K562 (cell line): ENCODE measurements at places on chromosomes 7 and 10. TPM values are rescaled to one million over a fixed set of nuclear protein-coding genes. Genes with fewer than 3 reads are reported as not detected.
A peak's percentile ranks its signal among the peaks of the same experiment; 100 is the strongest.

DNA sequence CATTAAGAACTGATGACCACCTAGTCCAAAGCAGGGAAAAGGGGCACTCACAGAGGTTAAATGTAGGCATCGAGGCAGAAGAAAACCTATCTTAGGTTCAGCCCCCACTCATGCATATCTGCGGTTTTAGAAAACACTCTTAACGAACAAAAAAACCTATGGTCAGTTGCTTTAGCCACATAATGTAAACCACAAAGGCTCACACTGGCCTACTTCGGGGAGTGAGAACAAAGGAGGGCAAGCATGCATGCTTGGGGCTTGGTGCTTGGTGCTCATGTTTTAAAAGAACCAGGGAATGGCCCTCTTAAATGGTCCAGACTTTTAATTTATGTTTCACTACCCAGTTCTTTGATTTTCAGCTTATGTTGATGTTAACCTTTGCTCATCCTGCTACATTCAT lies 14.2 kb downstream of the INSYN2A start:
- no peak overlapping the region for H3K27ac ChIP-seq
- no peak for DNase-seq
- no peaks in the 10 kb centered on the region for H3K36me3 ChIP-seq

The OR9A2 gene
- not detected in 2 replicates for total RNA-seq

The FAM25C gene
- total RNA-seq = not detected in 2 replicates

GRCh38 chr7:150961510-150962289 lies 16.4 kb downstream of the KCNH2 start:
- H3K27me3 ChIP-seq = no peaks in the 10 kb centered on the region
- no peak overlapping the region for H3K4me3 ChIP-seq
- peak; percentile 92 for DNase-seq
- peak overlapping the region; percentile 99 for H3K27ac ChIP-seq

The NUTM2E gene
- 0.09 and 0.20 TPM in 2 replicates for total RNA-seq

GRCh38 chr7:74051629-74052410 lies 23.8 kb downstream of the ELN start:
- H3K27ac ChIP-seq = no peak overlapping the region
- peak; percentile 82 for DNase-seq
- H3K27me3 ChIP-seq = peaks cover 8% of the 10 kb centered on the region; the same call in 2 of the 3 replicates

The CUZD1 gene
- total RNA-seq = 1.3 and 1.5 TPM in 2 replicates

DNA sequence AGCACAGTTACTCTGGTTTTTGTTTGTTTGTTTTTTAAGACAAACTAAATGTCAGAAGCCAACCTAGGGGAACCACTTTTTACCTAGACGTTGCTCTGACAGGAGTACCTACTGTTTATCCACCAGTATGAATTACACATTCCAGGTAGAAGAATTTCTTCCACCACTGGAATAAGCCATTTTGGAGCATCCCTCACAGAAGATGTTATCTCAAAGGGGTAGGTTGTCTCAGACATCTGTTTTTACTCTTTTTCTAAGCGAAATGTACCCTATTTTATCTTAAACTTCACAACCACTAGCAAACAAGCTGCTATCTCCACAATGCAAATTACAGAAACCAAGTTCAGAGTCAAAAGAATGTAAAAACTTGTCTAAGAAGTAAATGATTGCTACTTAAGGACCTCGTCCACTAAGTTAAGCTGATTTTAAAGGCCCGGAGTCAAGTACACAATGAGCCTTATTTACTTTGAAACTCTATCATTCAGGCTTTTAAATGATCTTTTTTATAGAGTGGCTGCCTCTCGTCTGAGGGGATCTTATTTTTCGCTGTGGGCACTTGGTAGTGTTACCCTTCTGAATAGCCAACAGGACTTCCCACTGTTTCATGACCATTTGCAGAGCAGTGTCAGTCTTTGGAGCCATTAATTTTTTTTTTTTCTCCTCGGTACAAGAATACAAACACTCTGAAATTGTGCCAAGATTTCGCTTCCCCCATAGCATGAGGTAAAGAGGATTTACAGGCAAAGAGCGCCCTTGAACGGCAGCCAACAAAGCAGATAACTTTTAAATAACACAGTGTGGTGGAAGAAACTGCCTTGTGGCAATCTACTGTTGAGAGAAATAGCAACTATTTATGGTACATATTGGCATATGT lies 15.7 kb upstream of the ARMC3 start:
- no peak overlapping the region for H3K4me3 ChIP-seq
- no peaks in the 10 kb centered on the region; the same call in 2 of the 3 replicates for H3K4me1 ChIP-seq
- DNase-seq = no peak
- H3K27me3 ChIP-seq = no peaks in the 10 kb centered on the region

The ZNF467 gene
- total RNA-seq = 14.2 and 16.2 TPM in 2 replicates

GRCh38 chr7:139720705-139721231 lies 57.0 kb downstream of the HIPK2 start:
- H3K36me3 ChIP-seq = peaks cover 11% of the 10 kb centered on the region; the same call in 2 of the 3 replicates
- H3K27me3 ChIP-seq = no peaks in the 10 kb centered on the region; the same call in 2 of the 3 replicates
- no peak overlapping the region for H3K27ac ChIP-seq
- H3K4me3 ChIP-seq = no peak overlapping the region
- DNase-seq = no peak
- no peaks in the 10 kb centered on the region for H3K4me1 ChIP-seq

DNA sequence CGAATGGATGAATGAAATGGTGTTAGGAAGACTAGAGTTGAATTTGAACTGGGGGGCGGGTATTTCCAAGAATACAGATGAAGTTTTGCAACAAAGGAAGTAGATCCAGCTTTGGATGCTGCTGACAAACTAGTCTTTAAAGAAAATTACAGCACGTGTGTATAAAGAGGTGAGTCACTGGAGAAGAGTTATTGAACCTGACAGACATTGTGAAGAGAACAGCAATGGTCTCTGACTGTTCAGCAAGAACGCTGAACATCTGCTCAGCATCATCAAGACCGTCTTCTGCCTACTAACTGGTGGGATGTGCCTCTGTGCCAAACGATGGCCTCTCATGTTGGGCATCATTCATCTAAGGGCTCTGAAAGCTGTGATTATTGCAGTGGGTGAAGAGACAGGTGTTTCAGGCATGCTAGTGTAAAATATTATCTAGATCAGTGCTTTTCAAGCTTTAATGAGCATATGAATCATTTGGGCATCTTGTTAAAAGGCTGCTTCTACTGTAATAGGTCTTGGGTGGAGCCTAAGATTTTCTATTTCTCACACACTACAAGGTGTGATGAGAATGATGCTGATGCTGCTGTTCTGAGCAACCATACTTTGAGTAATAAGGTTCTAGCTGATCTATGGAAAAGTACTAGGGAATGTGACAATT lies 291.3 kb downstream of the PTEN start:
- no peak for DNase-seq
- H3K36me3 ChIP-seq = no peaks in the 10 kb centered on the region
- no peaks in the 10 kb centered on the region for H3K4me1 ChIP-seq

- no peak overlapping the region for H3K4me3 ChIP-seq
- H3K27ac ChIP-seq = no peak overlapping the region
- no peaks in the 10 kb centered on the region for H3K4me1 ChIP-seq
- H3K27me3 ChIP-seq = no peaks in the 10 kb centered on the region
- H3K36me3 ChIP-seq = no peaks in the 10 kb centered on the region
These were observed 219.5 kb upstream of the CSTF2T start for GRCh38 chr10:51918884-51919325.

The KCNMA1 gene
- 0.27 and 0.95 TPM in 2 replicates for total RNA-seq

The SFXN4 gene
- 44.9 and 46.0 TPM in 2 replicates for total RNA-seq

The ANKRD61 gene
- not detected in 2 replicates for total RNA-seq

DNA sequence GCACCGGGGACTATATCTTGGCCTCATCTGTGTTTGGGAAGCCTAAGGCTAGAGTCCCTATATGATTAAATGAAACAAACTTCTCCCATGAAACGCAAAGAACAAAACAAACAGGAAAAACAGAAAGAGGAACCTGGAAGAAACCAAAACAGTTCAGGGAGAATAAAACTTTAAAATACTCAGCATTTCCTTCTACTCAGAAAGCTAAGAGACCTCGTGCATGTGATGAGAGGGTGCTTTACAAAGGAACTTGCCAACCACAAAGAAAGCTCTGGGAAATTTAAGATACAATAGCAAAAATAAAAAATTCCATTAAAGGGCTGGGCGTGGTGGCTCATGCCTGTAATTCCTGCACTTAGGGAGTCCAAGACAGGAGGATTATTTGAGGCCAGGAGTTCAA lies 6.9 kb downstream of the PILRA start:
- peaks cover 5% of the 10 kb centered on the region; the same call in 1 of the 2 replicates for H3K4me1 ChIP-seq
- H3K4me3 ChIP-seq = no peak overlapping the region
- no peaks in the 10 kb centered on the region for H3K27me3 ChIP-seq
- no peak for DNase-seq

The C10orf62 gene
- not detected in 2 replicates for total RNA-seq

- no peak overlapping the region for H3K4me3 ChIP-seq
- DNase-seq = no peak
- no peaks in the 10 kb centered on the region for H3K4me1 ChIP-seq
- no peak overlapping the region for H3K27ac ChIP-seq
- peaks cover 3% of the 10 kb centered on the region; the same call in 2 of the 3 replicates for H3K27me3 ChIP-seq
These were observed 67.1 kb downstream of the C10orf143 start for GRCh38 chr10:130043491-130043890.

DNA sequence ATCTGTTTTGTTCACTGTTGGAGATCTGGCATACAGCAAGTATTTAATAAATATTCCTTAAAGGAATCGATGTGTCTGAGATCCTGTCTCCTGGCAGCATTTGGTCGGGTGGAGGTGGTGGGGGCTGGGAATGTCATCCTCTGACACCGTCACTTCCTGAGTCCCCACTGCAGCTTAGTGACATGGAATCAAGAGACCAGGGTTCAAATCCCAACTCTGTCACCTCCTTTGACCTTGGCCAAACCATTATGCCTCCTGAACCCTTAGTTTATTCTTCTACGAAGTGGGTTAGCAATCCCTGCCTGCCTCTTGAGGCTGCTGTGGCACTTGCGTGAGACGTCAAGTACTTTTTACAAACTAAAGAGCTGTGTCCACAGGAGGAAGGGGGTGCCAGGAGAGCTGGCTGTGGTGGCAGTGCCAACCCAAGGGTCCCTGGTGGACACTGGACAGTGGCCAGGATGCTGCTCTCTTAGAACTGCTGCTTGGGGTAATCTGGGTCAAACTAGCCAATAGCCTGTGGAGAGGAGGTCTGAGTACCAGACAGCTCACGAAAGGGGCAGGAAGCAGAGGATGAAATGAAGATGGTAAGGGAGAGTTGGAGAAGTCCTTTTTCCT lies 8.0 kb upstream of the ZMIZ1 start:
- H3K4me3 ChIP-seq = no peak overlapping the region
- peaks cover 6% of the 10 kb centered on the region; the same call in 2 of the 3 replicates for H3K4me1 ChIP-seq
- H3K27me3 ChIP-seq = no peaks in the 10 kb centered on the region; the same call in 2 of the 3 replicates
- H3K27ac ChIP-seq = no peak overlapping the region
- H3K36me3 ChIP-seq = no peaks in the 10 kb centered on the region
- DNase-seq = no peak

The FAM237B gene
- not detected in 2 replicates for total RNA-seq

GRCh38 chr7:80134115-80134535 lies 506 bp upstream of the GNAI1 start:
- DNase-seq = no peak
- H3K27ac ChIP-seq = no peak overlapping the region
- H3K4me1 ChIP-seq = no peaks in the 10 kb centered on the region
- no peaks in the 10 kb centered on the region for H3K27me3 ChIP-seq
- H3K36me3 ChIP-seq = no peaks in the 10 kb centered on the region
- no peak overlapping the region for H3K4me3 ChIP-seq

DNA sequence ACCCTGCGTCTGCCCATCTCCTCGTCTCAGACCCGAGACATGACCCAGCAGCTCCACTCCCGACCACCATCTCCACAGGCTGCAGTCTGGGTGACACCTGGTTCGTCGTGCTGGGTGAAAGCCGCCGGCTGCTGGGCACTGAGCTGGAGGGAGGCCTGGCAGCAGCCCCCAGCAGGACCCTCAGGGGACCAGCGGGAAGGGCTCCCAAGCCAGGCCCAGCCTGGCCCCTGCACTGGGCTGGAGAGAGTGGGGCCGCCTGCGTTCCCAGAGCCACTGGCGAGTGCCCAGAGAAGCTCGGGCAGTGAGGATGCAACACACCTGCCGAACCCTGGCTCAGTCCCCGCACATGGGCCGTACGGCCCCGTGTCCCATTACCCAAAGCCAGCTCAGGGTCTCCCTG lies 21.3 kb downstream of the CFAP46 start:
- H3K27ac ChIP-seq = no peak overlapping the region
- H3K27me3 ChIP-seq = peaks cover 2% of the 10 kb centered on the region; the same call in 1 of the 3 replicates
- H3K36me3 ChIP-seq = no peaks in the 10 kb centered on the region

- DNase-seq = no peak
- H3K27me3 ChIP-seq = no peaks in the 10 kb centered on the region
- no peak overlapping the region for H3K27ac ChIP-seq
- no peak overlapping the region for H3K4me3 ChIP-seq
These were observed 445 bp upstream of the ATRNL1 start for GRCh38 chr10:115092555-115093285.

- H3K4me3 ChIP-seq = no peak overlapping the region
- no peaks in the 10 kb centered on the region for H3K4me1 ChIP-seq
- no peak overlapping the region for H3K27ac ChIP-seq
- H3K27me3 ChIP-seq = no peaks in the 10 kb centered on the region
- H3K36me3 ChIP-seq = no peaks in the 10 kb centered on the region
These were observed 242.1 kb upstream of the KCND2 start for GRCh38 chr7:120030876-120031275.

- H3K36me3 ChIP-seq = no peaks in the 10 kb centered on the region
- H3K4me1 ChIP-seq = no peaks in the 10 kb centered on the region
- H3K27ac ChIP-seq = no peak overlapping the region
- H3K27me3 ChIP-seq = no peaks in the 10 kb centered on the region
These were observed 137.4 kb downstream of the CHRM2 start for GRCh38 chr7:137005873-137006272.

- H3K4me3 ChIP-seq = no peak overlapping the region
- no peaks in the 10 kb centered on the region for H3K36me3 ChIP-seq
- H3K27me3 ChIP-seq = no peaks in the 10 kb centered on the region
- no peak for DNase-seq
These were observed 761.5 kb upstream of the C7orf33 start for GRCh38 chr7:147829016-147829415.

DNA sequence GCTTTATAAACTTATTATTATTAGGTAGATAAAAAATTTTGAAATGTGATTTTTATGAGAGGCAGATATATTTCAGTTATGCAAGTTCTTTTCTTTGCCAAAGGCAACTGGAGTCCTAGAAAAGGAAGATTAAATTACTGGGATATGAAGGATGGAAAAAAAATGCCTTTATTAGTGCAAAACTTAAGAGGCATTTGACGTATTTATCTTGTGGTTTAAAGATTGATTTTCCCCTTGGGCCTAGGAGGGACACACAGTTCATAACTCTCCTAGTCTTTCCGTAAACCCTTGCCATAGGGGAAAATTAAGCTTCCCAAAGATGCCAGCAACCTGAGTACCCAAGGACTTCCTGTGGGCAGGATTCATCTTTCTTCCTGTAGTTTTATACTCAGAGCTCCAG lies 3.1 kb upstream of the STEAP4 start:
- no peak for DNase-seq
- H3K4me3 ChIP-seq = no peak overlapping the region
- no peak overlapping the region for H3K27ac ChIP-seq
- no peaks in the 10 kb centered on the region for H3K4me1 ChIP-seq
- H3K27me3 ChIP-seq = peaks cover 2% of the 10 kb centered on the region; the same call in 1 of the 3 replicates

- H3K27ac ChIP-seq = no peak overlapping the region
- H3K4me1 ChIP-seq = no peaks in the 10 kb centered on the region
- H3K4me3 ChIP-seq = no peak overlapping the region
- H3K36me3 ChIP-seq = no peaks in the 10 kb centered on the region
- no peak for DNase-seq
These were observed 12.7 kb downstream of the CLEC2L start for GRCh38 chr7:139536152-139536551.

The NUTM2D gene
- total RNA-seq = 8.6 and 9.6 TPM in 2 replicates

The TRPV5 gene
- not detected in 2 replicates for total RNA-seq

GRCh38 chr10:129192344-129193128 lies 274.5 kb upstream of the MGMT start:
- no peak for DNase-seq
- no peaks in the 10 kb centered on the region for H3K4me1 ChIP-seq
- H3K4me3 ChIP-seq = no peak overlapping the region
- H3K27ac ChIP-seq = no peak overlapping the region
- no peaks in the 10 kb centered on the region for H3K27me3 ChIP-seq

The NSUN6 gene
- total RNA-seq = 15.8 and 18.9 TPM in 2 replicates

The CPXM2 gene
- total RNA-seq = 0.09 TPM in 1 of 2 replicates, not detected in the other
